Omental fat pad (tissue), 4 donors: ENCODE measurements at places on chromosomes 2 and 18. TPM values are rescaled to one million over a fixed set of nuclear protein-coding genes. Genes with fewer than 3 reads are reported as not detected.

DNA sequence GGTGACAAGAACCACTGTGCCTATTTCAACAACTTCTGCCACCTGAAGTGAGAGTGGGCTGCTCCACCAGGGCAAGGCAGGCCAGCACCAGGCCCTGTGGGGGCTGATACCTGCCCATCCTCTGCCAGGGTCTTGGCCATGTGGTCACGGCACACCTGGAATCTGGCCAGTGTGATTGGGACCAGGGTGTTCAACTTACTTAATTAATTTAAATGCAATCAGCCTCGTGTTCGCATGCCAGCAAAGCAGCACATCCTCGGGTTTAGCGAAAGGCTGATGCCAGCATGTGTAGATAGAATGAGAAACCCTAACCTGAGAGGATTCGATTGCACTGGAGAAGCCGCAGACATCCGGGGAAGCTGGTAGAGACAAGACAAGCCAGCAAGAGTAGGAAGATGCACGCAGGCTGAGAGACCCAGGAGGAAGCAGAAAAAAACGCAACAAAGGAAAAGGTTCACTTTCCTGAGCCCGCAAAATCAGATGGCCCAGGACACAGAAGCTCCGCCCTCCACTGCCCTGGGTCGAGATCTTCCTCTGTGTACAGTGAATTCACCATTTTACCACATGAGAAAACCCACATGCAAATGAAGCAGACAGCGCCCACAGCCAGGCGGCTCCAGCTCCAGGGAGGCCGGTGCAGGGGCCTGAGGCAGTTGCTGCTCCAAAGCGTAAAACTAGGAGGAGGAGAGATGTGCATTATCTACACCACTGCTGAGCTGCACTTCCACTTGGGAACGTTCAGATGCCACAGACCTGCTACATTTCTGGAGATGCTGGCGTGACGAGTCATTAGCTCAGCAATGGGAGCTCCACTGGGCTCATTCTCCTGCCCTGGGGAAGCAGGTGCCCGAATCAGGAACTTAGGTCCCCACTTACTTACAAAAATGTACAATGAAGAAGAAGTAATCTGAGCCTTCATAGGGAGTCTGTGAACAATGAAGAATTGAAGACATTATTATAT is 92.1 kb downstream of the TMEM18 start:
- no peak for DNase-seq

GRCh38 chr2:60267122-60267521 is 286.3 kb downstream of the BCL11A start:
- DNase-seq = no peak

GRCh38 chr18:74774486-74774885 is 176.8 kb downstream of the ZNF407 start:
- no peak for DNase-seq

DNA sequence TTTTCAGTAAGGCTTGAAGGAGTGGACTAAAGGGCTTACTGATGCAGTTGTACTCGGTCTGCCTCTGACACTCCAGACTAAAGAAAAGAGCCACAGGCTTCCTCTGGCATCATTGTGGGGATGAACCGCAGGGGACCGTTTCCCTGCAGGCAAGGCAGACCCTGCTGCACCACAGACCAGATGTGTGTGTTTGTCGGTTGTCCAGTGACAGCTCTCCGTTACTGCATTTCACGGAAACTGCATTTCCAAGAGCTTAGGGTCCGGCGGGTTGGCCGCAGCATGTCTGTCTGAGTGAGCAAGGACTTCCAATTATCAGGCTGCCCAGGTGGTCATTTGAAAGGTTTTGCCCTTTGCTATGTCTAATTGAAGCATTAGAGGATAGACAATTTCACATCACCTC is 98.1 kb downstream of the FAM210A start:
- DNase-seq = no peak

The UGT1A6 gene
- total RNA-seq = not detected

DNA sequence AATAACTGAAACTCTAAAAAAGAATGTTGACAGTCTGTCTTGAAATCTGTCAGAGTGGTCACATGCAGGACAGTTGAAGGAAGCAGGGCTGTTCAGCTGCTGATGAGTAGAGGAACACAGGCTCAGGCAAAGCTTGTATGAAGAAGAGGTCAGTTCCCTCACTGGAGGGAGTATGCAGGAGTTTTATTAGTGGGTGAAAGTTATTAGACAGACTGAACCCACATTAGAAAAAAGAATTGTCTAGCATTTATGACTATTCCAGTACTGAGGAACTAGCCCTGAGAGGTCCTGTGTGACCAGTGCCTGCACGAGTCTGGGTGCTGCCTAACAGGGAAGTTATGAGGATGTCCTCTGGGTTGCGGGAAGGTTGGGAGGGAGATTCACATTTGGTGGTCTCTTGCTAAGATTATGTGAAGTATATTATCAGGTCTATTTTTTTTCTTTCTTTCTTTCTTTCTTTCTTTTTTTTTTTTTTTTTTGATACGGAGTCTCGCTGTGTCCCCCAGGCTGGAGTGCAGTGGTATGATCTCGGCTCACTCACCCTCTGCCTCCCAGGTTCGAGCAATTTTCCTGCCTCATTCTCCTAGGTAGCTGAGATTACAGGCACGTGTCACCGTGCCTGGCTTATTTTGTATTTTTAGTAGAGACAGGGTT is 9.6 kb downstream of the TET3 start:
- DNase-seq = no peak

DNA sequence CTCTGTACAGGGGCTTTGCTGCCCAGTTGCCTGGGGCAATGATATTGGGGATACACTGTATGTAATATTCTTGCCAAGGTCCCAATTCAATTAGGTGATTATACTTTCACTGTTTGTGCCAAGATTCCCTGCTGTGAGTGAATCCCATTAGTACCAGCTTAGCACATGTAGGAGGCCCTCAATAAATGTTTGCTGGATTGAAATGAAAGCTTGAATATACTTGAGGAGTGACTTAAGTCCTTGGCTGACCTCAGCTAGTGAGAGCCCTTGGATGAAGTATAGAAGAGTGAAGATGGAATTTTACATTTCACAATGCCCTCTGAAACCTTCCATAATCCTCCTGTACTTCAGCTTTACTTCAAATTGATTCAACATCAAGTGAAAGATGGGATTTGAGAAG is 102.9 kb downstream of the GATA6 start:
- no peak for DNase-seq
